NCI-H2081 treated with DMSO at 0.1 percent for 48 hours (cell line): ENCODE measurements at places on chromosomes 1 and 21.

DNA sequence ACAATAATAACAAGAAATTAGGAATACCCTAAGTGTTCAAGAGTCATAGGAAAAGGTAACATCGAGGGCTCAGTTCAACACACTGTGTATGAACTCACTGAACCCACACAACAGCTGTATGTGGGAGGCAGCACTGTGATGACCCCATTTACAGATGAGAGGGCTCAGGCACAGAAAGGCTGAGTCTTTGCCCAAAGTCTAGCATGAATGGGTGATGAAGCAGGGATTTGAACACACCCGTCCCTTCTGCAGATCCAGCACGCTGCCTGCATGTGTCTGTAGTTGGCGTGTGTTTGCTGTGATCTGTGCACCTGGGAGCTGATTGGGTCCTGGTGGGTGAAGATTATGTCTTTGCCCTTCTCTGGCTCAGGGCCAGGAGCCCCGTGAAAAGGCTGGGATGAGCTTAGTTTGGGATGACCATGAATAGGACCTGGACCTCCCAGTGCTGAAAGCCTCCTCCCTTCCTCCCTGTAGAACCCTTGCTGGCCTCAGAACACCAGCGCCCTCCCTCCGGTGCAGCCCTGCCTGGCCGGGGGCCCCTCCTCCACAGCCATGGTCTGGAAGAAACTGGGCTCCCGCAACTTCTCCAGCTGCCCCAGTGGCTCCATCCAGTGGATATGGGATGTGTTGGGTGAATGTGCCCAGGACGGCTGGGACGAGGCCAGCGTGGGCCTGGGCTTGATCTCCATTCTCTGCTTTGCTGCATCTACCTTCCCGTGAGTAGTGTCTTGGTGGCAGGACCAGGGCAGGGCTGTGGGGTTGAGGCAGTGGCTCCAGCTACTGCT, 5.2 kb downstream of the SLC66A1 start:
- no peak for DNase-seq

GRCh38 chr1:18109756-18110597, 2.4 kb downstream of the IGSF21 start:
- no peak for DNase-seq

- DNase-seq = no peak
Observed at GRCh38 chr21:36384885-36385232, 333 bp upstream of the CHAF1B start.

GRCh38 chr1:66732407-66733166, 19.7 kb upstream of the DYNLT5 start:
- DNase-seq = no peak

- no peak for DNase-seq
Observed at GRCh38 chr1:167443757-167444156, 74.6 kb downstream of the CD247 start.

GRCh38 chr1:40633523-40633922, 32.0 kb downstream of the RIMS3 start:
- DNase-seq = no peak

- DNase-seq = no peak
Observed at GRCh38 chr21:25670726-25671125, 31.7 kb downstream of the JAM2 start.

GRCh38 chr1:93603601-93604000, 78.0 kb downstream of the BCAR3 start:
- no peak for DNase-seq

DNA sequence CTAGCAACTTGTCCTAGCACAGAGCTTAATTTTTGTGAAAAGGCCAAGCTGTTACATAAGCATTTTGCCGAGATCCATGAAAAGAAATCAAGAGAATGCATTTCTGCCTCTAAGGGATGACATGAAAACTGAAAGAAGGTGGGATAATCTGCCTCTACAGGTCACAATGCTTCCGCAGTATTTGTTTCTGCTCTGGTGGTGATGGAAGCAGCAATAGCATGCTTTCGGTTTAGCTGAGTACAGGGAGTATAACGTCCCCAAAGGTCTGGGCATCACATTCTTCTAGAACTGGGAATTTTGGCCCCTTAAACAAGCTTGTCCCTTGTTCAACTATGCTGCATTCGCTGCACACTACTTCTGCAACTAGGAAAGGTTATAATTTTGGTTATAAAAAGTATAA, 14.4 kb upstream of the MAGI3 start:
- DNase-seq = no peak
